ENCODE measurements at places on chromosomes 3 and 15.
A peak's percentile ranks its signal among the peaks of the same experiment; 100 is the strongest.

GRCh38 chr3:37145611-37146010, 28.8 kb downstream of the LRRFIP2 start:
- DNase-seq = no peak

DNA sequence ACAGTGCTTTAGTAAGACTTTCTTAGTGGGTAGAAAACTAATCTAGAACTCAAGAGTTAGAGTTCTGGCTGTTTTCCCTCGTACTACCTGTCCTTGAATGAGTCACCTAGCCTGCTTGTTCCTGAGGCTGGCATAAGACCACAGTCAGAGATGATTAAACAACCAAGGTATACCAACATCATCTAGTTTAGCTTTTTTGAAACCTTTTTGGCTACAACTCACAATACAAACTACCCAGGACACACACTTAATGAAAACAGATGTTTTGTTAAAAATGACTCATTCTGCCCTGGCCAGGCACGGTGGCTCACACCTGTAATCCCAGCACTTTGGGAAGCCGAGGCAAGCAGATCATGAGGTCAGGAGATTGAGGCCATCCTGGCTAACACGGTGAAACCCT, 4.6 kb downstream of the MCCC1 start:
- DNase-seq = no peak

GRCh38 chr3:157844216-157844615, 262.0 kb downstream of the SHOX2 start:
- DNase-seq = no peak

- DNase-seq = no peak
Observed at GRCh38 chr15:64341961-64342360, 14.0 kb downstream of the CSNK1G1 start.

- no peak for DNase-seq
Observed at GRCh38 chr3:14179114-14179465, 473 bp downstream of the LSM3 start.

GRCh38 chr3:10628891-10629670, 123.7 kb upstream of the ATP2B2 start:
- no peak for DNase-seq

GRCh38 chr3:81620849-81621248, 140.6 kb downstream of the GBE1 start:
- DNase-seq = no peak

DNA sequence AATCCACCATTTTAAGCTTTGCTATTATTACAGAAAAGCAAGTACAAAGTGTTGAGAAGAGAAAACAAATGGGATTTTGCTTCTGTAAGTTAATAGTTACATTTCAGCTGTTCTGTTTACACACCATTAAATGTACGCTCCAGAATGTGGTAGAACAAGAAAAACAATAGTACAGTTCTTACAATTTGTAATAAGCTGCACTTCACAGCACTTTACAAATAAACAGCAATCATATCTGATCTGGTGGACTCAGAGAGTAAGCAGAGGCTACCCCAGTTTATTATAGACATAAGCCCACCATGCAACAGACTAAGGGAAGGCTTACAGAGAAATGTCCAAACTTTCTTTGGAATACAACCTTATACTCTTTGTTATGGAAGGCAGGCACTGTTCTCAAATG, 126.4 kb downstream of the OXSM start:
- no peak for DNase-seq

- no peak for DNase-seq
Observed at GRCh38 chr15:64456634-64457108, 3.7 kb upstream of the ZNF609 start.

GRCh38 chr3:134353831-134354611, 20.2 kb downstream of the AMOTL2 start:
- DNase-seq = no peak

- no peak for DNase-seq
Observed at GRCh38 chr15:35630532-35630931, 84.6 kb upstream of the DPH6 start.

DNA sequence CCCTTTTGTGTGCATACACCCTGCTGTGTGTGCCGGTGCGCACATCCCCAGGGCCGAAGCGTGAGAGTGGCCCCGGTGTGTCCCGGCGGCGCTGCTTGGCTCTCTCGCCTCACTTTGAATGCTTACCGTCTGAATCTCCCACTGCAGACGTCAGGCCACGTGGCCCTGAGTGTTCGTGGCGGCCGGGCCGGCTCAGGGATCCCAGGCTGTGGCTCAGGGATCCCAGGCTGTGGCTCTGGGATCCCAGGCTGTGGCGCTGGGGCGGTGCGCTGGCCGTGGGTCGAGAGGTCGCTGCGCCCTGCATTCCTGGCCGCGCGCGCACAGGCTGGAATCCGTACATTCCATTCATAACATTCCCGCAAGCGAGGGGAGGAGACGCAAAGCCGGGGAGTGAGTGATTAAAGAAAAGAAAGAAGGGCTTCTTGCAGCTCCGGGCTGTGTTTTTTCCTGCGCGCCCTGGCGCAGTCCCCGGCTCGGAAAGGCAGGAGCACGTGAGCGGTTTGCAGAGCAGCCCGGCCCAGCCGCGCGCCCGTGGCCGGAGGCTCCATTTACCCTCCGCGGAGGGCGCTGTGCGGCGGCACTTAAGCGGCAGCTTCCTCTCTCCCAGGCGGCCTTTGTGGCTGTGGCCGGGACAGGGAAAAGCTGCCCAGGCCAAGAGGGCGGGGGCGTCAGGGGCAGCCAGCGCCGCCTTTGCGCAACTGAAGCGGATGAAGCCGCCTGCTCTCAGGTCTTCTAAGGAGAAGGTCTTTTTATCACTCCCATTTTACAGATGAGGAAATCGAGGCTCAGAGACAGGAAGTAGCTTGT, 87.0 kb upstream of the ALDH1L1 start:
- no peak for DNase-seq

DNA sequence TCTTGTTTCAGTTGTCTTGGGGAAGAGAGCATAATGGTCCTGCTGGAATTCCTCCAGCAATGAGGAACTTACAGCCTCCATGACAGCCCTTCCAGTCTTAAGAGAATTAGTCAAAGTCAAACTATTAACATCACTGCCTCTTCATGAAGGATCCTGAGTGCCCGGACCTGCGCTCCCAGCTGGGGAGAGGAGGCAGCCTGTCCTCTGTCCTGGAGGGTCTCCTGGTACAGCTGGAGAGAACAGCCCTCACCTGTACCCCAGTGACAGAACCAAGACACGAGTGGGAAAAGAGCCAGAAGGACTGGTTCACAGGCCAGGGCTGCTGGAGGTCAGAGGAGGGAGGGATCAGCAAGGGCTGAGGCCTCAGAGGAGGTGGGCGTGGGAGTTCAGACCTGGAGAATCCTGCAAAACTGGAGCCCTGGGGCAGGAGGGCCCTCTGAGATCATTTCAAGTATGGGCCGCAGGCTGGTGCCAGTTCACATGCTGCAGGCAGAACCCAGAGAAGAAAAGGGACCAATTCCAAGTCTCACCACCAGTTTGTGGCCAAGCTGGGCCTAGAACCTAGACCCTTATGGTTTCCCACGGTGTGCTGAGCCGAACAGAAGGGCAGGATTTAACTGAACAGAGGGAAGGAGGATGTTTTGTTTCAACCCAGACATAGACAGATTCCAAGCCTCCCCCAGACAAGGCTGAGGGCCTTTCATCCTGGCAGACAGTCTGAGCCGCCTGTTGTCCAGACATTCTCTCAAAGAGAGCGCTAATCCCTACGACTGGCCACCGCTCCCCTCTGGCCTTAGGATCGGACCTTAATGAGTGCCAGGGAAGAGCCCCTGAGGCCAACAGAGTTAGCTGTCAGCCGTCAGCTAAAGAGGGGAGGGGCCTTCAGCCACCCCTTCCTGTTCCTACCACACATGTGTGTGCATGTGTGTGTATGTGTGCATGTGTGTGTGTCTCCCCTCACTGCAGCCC, 18.2 kb downstream of the LOXL1 start:
- no peak for DNase-seq

- no peak for DNase-seq
Observed at GRCh38 chr3:140931801-140932200, 9.8 kb upstream of the SLC25A36 start.

- DNase-seq = no peak
Observed at GRCh38 chr3:120077731-120078130, 16.5 kb downstream of the GSK3B start.

DNA sequence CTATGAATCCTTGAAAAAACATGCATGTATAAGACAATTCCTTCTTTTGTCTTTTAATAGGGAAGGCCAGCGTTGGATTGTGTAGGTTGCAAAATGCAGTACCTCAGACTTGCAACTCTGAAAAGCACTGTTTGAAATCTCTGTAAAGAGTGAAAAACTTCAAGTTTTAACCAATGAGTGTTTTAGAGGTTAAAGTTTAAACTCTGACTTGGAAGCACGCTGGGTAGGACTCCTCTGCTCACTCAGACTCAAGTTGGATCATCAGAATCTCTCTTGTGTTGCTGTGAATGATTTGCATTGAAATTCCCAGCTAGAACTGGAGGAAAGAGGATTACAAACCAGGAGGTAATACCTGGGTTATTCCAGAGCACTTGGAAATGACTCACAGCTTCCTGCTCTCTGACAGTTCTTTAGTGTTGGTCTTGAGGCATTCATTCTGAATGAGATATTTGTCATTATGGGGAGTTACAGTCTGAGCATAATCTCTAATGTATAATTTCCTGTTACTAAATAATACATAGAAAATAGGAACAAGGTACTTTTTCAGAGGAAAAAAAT, 49.1 kb downstream of the PLS1 start:
- peak; percentile 20 for DNase-seq

GRCh38 chr3:107208796-107209195, 168.4 kb upstream of the CCDC54 start:
- DNase-seq = no peak

- DNase-seq = no peak
Observed at GRCh38 chr3:100395679-100396431, 5.0 kb downstream of the TOMM70 start.

DNA sequence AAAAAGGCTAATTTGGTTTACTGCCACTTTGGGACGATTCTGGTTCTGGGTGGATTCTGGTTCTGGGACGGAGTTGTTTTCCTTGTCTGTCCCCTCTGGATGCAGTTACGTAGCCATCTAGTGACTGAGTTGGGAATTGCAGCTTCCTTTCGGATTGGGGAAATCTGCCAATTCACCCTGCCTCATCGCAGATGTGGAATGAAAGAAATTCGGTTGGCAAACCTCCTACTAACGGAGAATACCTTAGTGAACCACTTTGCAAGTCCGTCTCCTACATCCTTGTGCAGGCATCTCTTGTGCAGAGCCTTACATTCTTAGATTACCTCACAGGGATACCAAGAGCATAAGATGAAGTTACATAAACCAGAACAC, 31.5 kb upstream of the AP4E1 start:
- peak; percentile 28 for DNase-seq

DNA sequence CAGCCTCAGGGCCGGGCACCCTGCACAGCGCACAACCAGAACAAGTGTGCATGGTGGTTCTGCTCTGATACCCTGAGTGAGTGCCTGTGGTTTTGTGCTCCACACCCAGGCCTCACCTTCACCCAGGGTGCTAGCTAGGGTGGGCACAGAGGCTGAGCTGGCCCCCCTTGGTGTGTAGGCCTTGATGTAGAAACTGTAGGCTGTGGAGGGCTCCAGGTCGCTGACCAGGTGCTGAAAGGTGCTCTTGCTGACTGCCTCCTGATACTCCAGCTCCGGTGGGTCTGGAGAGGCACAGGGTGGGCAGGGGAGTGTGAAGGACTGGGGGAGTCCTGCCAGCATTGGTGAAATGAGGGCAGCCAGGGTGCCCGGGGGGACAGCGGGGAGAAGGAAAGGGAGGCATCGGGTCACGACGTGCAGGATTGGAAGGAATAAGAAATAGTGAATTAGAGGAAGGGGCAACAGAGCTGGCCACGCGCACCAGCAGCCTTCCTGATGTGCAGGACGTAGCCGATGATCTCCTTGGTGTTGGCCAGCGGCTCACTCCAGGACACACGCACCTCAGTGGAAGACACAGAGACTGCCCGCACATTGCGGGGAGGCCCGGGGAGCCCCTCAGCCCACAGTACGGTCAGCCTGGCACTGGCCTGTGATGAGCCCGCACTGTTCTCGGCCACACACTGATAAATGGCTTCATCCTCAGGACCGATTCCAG, 26.6 kb downstream of the RNU5B-1 start:
- no peak for DNase-seq

DNA sequence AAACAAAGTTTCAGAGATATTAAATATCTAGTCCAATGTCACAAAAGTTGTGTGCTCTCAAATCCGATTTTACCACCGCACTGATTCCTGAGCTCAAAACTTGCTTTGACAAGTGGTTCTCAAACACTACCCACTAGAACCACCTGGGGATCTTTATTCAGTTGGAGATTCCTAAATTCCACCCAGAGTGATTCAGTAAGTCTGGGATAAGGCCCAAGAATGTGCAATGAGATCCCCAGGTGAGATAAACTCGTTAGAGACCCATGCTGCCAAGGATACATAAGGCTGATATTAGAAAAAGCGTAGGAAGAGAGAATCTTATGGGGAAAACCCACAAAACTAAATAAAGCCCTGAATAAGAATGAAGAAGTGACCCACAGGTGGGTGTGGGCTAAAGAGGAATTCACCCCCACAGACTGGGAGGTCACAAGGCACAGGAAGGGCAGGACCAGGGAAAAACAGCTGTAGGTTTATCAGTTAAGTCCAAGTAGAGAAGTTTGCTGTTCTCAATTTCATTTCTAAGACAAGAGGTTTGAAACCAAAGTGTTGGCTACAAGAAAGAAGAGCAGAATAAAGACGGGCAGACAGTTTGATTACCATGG, 11.5 kb upstream of the RPS17 start:
- DNase-seq = no peak

- no peak for DNase-seq
Observed at GRCh38 chr3:184352149-184352785, 9.1 kb downstream of the CLCN2 start.

DNA sequence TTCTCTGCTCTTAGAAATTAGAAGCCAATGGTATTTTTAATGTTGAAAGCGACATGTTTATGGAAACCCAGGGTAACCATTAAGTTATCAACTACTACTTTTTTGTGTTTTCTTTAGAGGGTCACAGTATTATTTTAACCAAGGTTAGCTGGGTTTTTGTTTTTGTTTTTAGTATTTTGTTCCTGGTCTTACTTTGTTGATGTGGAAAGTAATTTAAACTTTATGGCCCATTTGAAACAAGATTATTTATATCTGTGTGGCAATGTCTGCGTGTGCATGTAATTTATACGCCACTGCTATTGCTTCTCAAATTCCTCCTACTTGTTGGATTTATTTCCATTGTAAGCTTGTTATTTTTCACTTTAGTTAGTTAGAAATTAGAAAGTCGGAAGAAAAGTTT, 722.1 kb upstream of the NR2F2 start:
- no peak for DNase-seq

GRCh38 chr3:194485881-194486539, 792 bp downstream of the ATP13A3 start:
- DNase-seq = peak; percentile 22

All from bone marrow (tissue), 2 donors.